ENCODE measurements at places on chromosomes 12 and 14. TPM values are rescaled to one million over a fixed set of nuclear protein-coding genes. Genes with fewer than 3 reads are reported as not detected.

Gene CLEC1B
- 2.6 TPM for total RNA-seq

Gene SLC6A15
- not detected for total RNA-seq

DNA sequence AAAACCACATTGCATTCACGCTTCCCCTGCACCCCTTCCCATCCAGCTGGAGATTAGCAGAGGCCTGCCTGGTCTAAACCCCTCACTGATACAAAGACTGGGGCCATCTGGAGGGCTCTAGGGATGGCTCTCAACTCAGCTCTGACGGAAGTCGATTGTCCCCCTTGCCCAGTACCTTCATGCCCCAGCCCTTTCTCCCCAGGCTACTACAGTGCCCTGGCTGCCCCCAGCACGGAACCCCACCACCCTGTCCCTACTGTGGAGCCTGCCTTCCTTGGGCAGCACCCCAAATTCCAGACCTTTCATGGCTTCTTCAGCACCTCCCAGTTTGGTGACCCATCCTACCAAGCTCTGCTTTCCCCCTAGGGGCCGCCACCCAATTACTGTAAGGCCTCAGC is 25.6 kb downstream of the ZFP36L1 start:
- H3K36me3 ChIP-seq = no peaks in the 10 kb centered on the region
- H3K27me3 ChIP-seq = no peaks in the 10 kb centered on the region
- no peak overlapping the region for H3K27ac ChIP-seq
- peaks cover 32% of the 10 kb centered on the region for H3K4me1 ChIP-seq
- no peak for DNase-seq

DNA sequence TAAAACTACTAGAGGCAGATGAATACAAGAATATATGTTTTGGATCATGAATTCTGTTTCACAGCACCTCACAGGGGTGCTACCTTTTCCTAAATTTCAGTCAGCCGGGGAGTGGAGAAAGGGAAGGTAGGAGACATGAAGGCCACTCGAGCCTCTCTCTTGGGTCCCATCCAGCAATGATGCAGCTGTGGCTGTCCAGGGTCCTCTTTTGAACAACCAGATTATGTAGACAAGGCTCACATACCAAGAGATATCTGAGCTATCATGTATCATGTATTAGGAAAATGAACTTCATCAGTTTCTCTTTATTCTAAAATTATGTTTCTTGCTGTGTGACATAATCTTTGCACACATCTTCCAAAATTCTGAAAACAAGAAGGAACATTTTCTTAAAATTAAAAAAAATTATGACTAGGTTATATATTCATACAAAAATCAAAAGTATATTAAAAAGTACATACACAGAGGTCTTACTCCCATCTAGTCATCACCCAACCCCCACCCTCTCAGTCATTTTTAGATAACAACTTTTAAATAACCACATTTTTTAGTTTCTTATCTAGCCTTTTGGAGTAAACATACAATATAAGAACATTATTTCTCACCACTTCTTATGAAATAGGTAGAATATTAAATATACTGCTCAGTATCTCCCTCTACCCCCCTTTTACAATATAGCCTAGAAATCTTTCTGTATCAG is 88.7 kb downstream of the ACADS start:
- no peak for DNase-seq
- no peak overlapping the region for H3K4me3 ChIP-seq
- H3K27ac ChIP-seq = no peak overlapping the region
- no peaks in the 10 kb centered on the region for H3K4me1 ChIP-seq

DNA sequence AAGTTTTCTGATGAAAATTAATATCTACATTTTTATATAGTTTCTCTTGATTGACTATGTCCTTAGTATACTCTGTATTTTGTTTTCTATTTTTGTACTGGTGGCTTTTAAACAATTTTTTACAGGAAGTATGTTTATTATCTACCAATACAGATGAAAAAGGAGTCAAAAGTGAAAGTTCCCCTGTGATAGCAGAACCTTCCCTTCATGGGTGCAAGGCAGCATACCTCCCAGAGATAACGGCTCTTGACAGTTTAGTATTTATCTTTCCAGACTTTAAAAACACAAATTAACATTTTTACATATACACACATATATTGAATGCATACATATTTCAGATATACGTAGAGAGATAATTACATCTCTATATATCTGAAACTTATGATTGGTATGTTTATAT is 17.1 kb upstream of the FAM234B start:
- H3K4me1 ChIP-seq = no peaks in the 10 kb centered on the region
- H3K4me3 ChIP-seq = no peak overlapping the region
- no peak overlapping the region for H3K27ac ChIP-seq
- peaks cover 26% of the 10 kb centered on the region for H3K27me3 ChIP-seq
- no peak for DNase-seq

- H3K27ac ChIP-seq = no peak overlapping the region
- H3K4me1 ChIP-seq = peaks cover 10% of the 10 kb centered on the region
- H3K27me3 ChIP-seq = no peaks in the 10 kb centered on the region
Observed at GRCh38 chr12:12327802-12328201, 22.2 kb downstream of the MANSC1 start.

DNA sequence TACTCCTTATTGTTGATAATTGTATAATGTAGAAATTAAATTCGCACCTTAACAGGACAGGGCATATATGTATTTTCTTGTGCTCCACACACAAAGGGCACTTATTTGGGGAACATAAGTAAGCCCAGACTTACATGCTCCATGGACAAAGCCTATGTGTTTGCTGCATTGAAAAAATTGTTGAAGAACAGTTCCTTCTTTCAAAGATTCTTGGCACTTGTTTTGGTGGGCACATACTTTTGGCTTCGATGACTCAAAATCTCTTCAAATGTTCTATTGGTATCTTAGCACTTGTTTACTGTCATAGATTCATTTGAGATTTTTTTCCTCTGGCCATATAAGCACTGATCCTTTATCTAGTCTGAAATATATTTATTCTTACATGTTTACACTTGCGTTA is 1.4 kb upstream of the MAP4K5 start:
- no peaks in the 10 kb centered on the region for H3K27me3 ChIP-seq
- peaks cover 36% of the 10 kb centered on the region for H3K4me1 ChIP-seq
- DNase-seq = no peak
- no peak overlapping the region for H3K27ac ChIP-seq

Gene ANO2
- total RNA-seq = 0.10 TPM

Gene KLRK1
- 2.7 TPM for total RNA-seq

- no peak for DNase-seq
- no peaks in the 10 kb centered on the region for H3K27me3 ChIP-seq
- no peak overlapping the region for H3K4me3 ChIP-seq
- H3K27ac ChIP-seq = no peak overlapping the region
- H3K36me3 ChIP-seq = no peaks in the 10 kb centered on the region
- H3K4me1 ChIP-seq = no peaks in the 10 kb centered on the region
Observed at GRCh38 chr12:110224379-110225304, 56.4 kb upstream of the ATP2A2 start.

Gene EPYC
- total RNA-seq = not detected

DNA sequence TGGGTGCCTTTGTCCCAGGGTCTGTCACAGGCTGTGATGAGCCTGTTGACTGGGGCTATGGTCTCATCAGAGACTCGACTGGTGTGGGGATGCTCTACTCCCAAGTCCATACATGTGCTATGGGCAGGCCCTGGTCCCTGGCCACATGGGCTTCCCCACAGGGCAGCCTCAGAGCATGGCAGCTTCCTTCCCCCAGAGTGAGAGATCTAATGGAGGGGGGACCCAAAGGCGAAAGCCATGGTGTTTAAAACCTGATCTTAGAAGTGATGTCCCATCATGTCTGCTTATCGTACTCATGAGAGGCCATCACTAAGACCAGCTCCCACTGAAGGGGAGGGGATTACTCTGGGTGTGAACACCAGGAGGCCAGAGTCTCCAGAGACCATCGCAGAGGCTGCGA is 279.0 kb upstream of the RTL1 start:
- DNase-seq = no peak
- no peaks in the 10 kb centered on the region for H3K27me3 ChIP-seq
- H3K4me3 ChIP-seq = no peak overlapping the region
- no peak overlapping the region for H3K27ac ChIP-seq
- H3K36me3 ChIP-seq = no peaks in the 10 kb centered on the region
- no peaks in the 10 kb centered on the region for H3K4me1 ChIP-seq

Gene KRT79
- total RNA-seq = not detected

Gene CFAP54
- 0.27 TPM for total RNA-seq

Gene RGS6
- total RNA-seq = 0.69 TPM

Gene KRT78
- total RNA-seq = not detected

GRCh38 chr14:54882521-54882920 is 20.1 kb downstream of the GCH1 start:
- H3K27ac ChIP-seq = peak overlapping the region; percentile 85
- H3K4me3 ChIP-seq = peak overlapping the region; percentile 90
- no peak for DNase-seq
- peaks cover 38% of the 10 kb centered on the region for H3K4me1 ChIP-seq
- peaks cover 3% of the 10 kb centered on the region for H3K36me3 ChIP-seq
- no peaks in the 10 kb centered on the region for H3K27me3 ChIP-seq

GRCh38 chr14:20659813-20660395 is 18.4 kb upstream of the OR6S1 start:
- no peak overlapping the region for H3K27ac ChIP-seq
- H3K27me3 ChIP-seq = peaks cover 28% of the 10 kb centered on the region
- peaks cover 14% of the 10 kb centered on the region for H3K4me1 ChIP-seq
- no peak overlapping the region for H3K4me3 ChIP-seq
- H3K36me3 ChIP-seq = no peaks in the 10 kb centered on the region

- peak overlapping the region; percentile 61 for H3K4me3 ChIP-seq
- H3K27ac ChIP-seq = peak overlapping the region; percentile 7
Observed at GRCh38 chr14:72925171-72925759, 999 bp upstream of the DCAF4 start.

GRCh38 chr12:241266-241665 is 21.4 kb downstream of the SLC6A13 start:
- H3K4me3 ChIP-seq = no peak overlapping the region
- H3K27me3 ChIP-seq = peaks cover 4% of the 10 kb centered on the region
- no peaks in the 10 kb centered on the region for H3K36me3 ChIP-seq
- no peak for DNase-seq

- no peaks in the 10 kb centered on the region for H3K36me3 ChIP-seq
- no peak overlapping the region for H3K27ac ChIP-seq
- no peaks in the 10 kb centered on the region for H3K4me1 ChIP-seq
- H3K4me3 ChIP-seq = no peak overlapping the region
- H3K27me3 ChIP-seq = no peaks in the 10 kb centered on the region
- no peak for DNase-seq
Observed at GRCh38 chr12:114316076-114316475, 89.9 kb downstream of the TBX5 start.

GRCh38 chr14:57487771-57488170 is 5.9 kb downstream of the CCDC198 start:
- H3K27ac ChIP-seq = no peak overlapping the region
- no peak overlapping the region for H3K4me3 ChIP-seq
- no peak for DNase-seq
- no peaks in the 10 kb centered on the region for H3K4me1 ChIP-seq
- H3K36me3 ChIP-seq = no peaks in the 10 kb centered on the region

Gene ACSM4
- not detected for total RNA-seq

- H3K4me3 ChIP-seq = no peak overlapping the region
- no peaks in the 10 kb centered on the region for H3K4me1 ChIP-seq
- no peaks in the 10 kb centered on the region for H3K27me3 ChIP-seq
- DNase-seq = no peak
Observed at GRCh38 chr14:33653308-33653695, 297.6 kb downstream of the EGLN3 start.

DNA sequence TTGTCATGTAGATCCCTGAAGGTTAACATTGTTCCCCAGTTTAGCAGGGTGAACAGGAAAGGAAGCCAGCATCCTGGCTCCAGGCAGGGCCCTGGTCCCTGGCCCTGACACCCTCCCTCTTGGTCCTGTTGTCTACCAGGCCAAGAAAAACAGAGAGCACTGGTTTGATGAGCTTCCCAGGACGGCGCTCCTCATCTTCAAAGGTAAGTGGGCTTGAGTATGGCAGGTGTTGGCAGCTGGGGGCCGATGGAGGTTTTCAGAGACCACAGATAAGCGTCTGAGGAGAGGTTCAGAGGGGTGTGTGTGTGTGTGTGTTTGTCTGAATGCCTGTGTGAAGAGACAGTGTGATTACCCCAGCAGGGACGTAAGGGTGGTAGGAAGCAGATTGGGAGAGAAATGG is 56.3 kb downstream of the SLC8B1 start:
- no peak for DNase-seq
- peaks cover 40% of the 10 kb centered on the region for H3K36me3 ChIP-seq
- H3K27me3 ChIP-seq = no peaks in the 10 kb centered on the region
- H3K27ac ChIP-seq = no peak overlapping the region
- no peak overlapping the region for H3K4me3 ChIP-seq
- no peaks in the 10 kb centered on the region for H3K4me1 ChIP-seq

GRCh38 chr12:102965281-102966155 is 8.0 kb downstream of the ASCL1 start:
- H3K27ac ChIP-seq = no peak overlapping the region
- H3K4me3 ChIP-seq = peak overlapping the region; percentile 32
- no peaks in the 10 kb centered on the region for H3K36me3 ChIP-seq
- H3K4me1 ChIP-seq = peaks cover 4% of the 10 kb centered on the region

Gene GDF3
- total RNA-seq = not detected

- no peak for DNase-seq
- no peak overlapping the region for H3K4me3 ChIP-seq
- peaks cover 21% of the 10 kb centered on the region for H3K4me1 ChIP-seq
- H3K27ac ChIP-seq = no peak overlapping the region
Observed at GRCh38 chr14:68397822-68398221, 395.0 kb downstream of the ZFP36L1 start.

- no peaks in the 10 kb centered on the region for H3K27me3 ChIP-seq
- no peaks in the 10 kb centered on the region for H3K4me1 ChIP-seq
- peaks cover 87% of the 10 kb centered on the region for H3K36me3 ChIP-seq
- H3K27ac ChIP-seq = no peak overlapping the region
- H3K4me3 ChIP-seq = no peak overlapping the region
Observed at GRCh38 chr14:58368956-58369355, 26.8 kb upstream of the TOMM20L start.

DNA sequence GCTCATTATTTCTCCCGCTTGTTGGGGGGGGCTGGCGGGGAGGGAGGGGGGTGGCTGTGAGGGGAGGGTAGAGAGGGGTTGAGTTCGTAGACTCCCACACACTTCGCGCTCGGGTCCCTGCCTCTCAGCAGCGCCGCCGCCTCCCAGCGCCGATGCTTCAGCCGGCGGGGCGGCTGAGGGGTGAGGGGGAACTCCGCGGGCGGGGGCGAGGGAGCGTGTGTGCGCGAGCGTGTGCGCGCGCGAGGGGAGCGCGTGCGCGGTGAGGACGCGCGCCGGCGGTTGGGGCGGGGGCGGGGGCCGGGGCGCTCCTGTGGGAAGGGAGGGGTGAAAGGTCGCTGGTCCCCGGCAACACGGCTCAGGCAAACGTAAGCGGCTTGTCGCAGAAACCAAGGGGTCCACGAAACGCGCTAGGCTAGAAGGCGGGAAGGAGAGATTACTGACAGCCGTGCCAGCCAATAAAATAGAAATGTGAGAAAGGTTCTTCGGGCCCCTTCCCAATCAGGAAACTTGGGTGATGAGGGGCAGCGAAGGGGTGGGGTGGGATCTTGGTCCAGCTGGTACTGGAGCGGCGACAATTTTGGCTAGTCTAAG is 343 bp upstream of the NOVA1 start:
- H3K4me3 ChIP-seq = no peak overlapping the region
- H3K36me3 ChIP-seq = no peaks in the 10 kb centered on the region
- H3K27ac ChIP-seq = no peak overlapping the region
- H3K27me3 ChIP-seq = no peaks in the 10 kb centered on the region
- no peaks in the 10 kb centered on the region for H3K4me1 ChIP-seq
- no peak for DNase-seq

All from CD4-positive, CD25-positive, alpha-beta regulatory T cell (primary cell).